ENCODE measurements at places on chromosomes 12 and 14.

GRCh38 chr12:98724384-98725155 is 79.5 kb downstream of the APAF1 start:
- no peak for DNase-seq

GRCh38 chr12:50960130-50960529 is 7.8 kb downstream of the HIGD1C start:
- DNase-seq, result no peak

GRCh38 chr14:95024380-95024779 is 132.9 kb downstream of the DICER1 start:
- DNase-seq, result no peak

DNA sequence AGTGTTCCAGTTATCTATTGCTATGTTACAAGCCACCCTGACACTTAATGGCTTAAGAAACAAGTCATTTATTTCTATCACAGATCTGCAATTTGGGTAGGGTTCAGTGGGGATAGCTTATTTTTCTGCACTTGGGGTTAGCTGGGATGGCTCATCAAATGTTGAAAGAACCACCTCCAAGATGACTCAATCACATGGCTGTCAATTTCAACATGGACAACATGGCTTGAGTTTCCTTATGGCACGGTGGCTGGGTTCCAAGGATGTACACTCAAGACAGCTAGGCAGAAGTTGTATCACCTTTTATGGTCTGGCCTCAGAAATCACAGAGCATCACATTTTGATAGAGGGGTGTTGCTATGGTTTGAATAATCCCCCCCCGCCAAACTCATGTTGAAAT is 24.5 kb upstream of the IGF1 start:
- DNase-seq, result no peak

- DNase-seq, result no peak
Measured at GRCh38 chr12:24560831-24561271, 388.1 kb downstream of the BCAT1 start.

- DNase-seq, result no peak
Measured at GRCh38 chr14:75539561-75540478, 17.6 kb downstream of the BATF start.

DNA sequence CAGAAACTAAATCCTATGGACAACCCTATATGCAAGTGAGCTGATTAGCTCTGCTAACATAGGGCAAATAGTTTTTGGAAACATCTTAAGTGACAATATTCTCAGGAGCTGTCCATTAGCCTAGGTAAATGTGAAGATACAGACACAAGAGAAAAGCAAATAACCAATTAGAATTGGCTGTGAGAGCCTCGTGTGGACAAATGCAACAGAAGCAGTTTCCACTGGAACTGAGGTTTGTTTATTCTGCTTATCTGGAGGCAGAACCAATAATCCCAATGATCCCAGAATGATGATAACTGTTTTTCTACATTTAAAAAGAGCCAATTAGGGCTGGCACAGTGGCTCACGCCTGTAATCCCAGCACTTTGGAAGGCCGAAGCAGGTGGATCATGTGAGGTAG is 43.2 kb upstream of the YAF2 start:
- no peak for DNase-seq

GRCh38 chr12:7542813-7543212 is 39.2 kb upstream of the CD163 start:
- no peak for DNase-seq
